ENCODE measurements at places on chromosomes 4 and X. TPM values are rescaled to one million over a fixed set of nuclear protein-coding genes. Genes with fewer than 3 reads are reported as not detected.

The SAT1 gene
- 57.8 TPM for polyA plus RNA-seq

The MAGEB17 gene
- polyA plus RNA-seq: not detected

GRCh38 chr4:186297013-186297645, 31.1 kb downstream of the F11 start:
- peak; percentile 69 for DNase-seq

The SNX25 gene
- 9.5 TPM for polyA plus RNA-seq

DNA sequence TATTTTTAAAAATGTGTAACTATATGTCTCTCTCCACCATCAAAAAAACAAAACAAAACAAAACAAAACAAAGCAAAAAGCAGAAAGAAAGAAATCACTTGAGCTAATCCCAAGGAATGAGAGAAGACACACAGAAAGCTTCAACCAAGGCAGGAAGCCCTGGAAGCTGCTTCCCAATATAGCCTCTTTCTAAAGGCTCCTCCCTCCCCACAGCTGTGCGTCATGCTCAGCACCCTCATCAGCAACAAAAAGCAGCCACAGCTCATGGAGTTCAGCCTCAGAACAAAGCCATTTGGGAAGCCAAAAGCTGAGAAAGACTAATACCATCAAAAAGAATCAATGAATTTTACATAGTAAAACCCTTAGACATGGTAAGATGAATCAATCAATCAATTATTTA, 501.6 kb upstream of the SMIM31 start:
- peak; percentile 0 for DNase-seq

The FATE1 gene
- 1.8 TPM for polyA plus RNA-seq

DNA sequence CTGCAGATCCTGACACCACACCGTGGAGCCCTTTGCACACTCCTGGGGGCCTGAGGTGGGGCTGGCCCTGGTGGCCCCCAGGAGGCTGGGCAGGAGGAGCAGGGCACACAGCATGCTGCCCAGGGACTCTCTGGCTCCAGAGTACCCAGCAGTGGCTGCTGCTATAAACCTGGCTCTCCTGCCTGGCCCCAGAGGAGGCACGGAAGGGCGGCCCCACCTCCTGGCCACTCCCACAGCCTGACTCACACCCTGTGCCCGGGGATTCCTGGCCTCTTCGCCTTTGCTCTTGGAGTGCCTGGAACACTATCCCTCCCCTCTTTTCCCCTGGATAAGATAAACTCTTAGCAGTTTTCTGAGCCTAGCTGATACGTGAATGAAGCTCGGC, at the start of gene PSAPL1:
PSAPL1 (minus strand) TSS at position 165 of the 385 bp plus-strand sequence; CDS start at position 114, 51 bp downstream.
- DNase-seq: no peak

DNA sequence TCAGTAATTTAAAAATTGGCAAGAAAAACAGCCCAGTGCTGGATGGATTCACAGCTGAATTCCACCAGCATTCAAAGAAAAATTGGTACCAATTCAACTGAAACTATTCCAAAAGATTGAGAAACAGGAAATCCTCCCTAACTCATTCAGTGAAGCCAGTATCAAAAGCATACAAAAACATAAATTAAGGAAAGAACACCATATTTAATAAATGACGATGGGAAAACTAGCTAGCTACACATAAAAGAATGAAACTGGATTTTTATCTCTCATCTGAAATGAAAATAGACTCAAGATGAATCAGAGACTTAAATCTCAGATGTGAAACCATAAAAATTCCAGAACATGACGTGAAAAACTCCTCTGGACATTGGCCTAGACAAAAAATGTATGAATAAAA, 516.8 kb upstream of the SPANXN1 start:
- peak; percentile 7 for DNase-seq

DNA sequence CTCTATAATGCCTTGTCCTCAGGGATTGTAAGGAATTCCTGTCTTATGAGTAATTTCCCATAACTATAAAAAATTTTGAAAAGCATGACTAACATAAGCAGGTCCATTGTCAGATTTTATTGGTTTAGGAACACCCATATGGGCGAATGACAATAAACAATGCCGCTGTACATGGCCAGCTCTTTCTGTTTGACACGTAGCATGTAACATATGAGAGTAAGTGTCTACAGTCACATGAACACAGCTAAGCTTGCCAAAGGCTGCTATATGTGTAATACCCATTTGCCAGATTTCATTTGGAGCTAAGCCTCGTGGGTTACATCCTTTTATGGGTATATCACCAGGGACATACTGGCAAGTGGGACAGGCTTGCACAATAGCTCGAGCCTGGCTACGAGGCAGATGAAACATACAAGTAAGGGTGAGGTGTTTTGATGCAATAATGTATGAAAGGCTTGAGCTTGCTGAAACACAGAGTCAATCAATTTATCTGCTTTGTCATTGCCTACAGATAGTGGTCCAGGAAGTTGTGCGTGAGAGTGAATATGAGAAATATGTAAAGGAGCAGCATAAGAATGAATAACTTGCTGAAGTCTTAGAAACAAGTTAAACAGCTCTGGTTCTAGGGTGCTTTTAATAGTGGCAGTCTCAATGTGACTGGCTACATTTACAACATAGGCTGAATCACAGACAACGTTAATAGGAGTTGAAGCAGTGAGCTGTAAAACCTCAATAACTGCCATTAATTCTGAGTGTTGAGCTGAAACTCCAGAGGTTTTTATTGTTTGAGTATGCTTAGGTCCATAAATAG, 67.4 kb upstream of the UGT2B10 start:
- no peak for DNase-seq

GRCh38 chr4:24164054-24164693, 274.3 kb upstream of the PPARGC1A start:
- DNase-seq: no peak

GRCh38 chr4:174358829-174359228, 75.1 kb downstream of the CEP44 start:
- peak; percentile 33 for DNase-seq
